ENCODE measurements at places on chromosomes 2 and 18. TPM values are rescaled to one million over a fixed set of nuclear protein-coding genes. Genes with fewer than 3 reads are reported as not detected.

DNA sequence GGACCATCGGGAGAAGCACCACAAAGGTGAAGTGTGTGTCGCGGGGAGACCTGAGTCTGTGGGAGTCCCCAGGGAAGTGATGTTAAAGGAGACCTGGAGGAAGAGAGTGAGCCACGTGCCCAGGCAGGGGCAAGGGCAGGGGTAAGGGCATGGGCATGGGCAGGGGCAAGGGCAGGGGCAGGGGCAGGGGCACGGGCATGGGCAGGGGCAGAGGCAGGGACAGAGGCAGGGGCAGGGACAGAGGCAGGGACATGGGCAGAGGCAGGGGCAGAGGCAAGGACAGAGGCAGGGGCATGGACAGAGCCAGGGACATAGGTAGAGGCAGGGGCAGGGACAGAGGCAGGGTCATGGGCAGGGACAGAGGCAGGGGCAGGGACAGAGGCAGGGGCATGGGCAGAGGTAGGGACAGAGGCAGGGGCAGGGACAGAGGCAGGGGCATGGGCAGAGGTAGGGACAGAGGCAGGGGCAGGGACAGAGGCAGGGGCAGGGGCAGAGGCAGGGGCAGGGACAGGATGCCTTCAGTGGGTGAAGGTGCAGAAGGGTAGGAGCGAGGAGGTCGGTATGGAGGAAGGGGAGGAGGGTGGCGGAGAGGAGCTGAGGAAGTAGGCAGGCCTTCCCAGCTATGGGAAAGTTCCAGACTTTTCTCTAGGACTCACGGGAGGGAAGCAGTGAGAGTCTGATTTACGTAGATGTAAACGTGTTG, 33.3 kb downstream of the NTSR2 start:
- no peak for DNase-seq

DNA sequence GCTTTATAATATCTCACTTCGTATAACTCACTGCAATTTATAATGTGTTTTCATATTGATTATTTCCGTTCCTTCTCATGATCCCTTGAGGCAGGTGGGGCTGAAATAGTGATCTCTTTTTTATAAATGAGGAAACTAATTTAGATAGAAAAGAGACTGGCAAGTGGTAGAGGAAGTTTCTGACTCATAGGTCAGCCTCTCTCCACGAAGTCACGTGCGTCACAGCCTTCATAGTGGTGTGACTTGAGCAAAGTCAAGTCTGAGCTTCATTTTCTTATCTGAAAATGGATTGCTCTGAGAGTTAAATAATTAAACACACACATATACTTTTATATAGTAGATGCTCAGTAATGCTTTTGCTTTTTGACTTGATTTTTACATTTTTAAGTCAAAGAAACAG, 19.9 kb downstream of the ABCG5 start:
- no peak for DNase-seq

- no peak for DNase-seq
Observed at GRCh38 chr2:4962419-4962818, 729.8 kb upstream of the SOX11 start.

- DNase-seq: no peak
Observed at GRCh38 chr2:27863146-27863545, 27.0 kb downstream of the RBKS start.

GRCh38 chr18:8366656-8367055, 242.6 kb upstream of the RAB12 start:
- no peak for DNase-seq

DNA sequence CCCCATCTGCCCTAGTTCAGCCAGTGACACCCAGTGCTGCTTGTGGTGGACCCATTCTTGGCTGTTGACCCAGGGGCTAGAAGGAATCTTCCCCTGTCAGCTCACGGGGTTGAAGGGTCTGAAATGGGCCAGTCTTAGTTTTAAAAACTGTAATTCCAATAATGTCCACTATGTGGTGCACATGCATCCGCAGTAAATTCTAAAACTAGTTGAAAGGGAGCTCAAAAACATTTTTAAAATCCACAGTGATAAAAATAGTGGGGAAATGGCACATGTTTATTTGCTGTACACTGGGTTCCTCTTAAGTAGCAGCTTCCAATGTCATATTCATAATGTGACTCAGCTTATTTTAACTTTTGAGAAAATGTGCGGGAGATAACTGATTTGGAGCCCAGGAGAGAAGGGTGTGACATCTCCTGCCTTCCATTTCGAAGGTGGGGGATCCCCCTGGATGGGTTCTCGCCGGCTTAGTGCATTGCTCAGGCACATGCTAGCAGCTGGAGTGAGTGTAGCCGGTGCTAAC, 32.8 kb downstream of the GRHL1 start:
- DNase-seq: no peak

DNA sequence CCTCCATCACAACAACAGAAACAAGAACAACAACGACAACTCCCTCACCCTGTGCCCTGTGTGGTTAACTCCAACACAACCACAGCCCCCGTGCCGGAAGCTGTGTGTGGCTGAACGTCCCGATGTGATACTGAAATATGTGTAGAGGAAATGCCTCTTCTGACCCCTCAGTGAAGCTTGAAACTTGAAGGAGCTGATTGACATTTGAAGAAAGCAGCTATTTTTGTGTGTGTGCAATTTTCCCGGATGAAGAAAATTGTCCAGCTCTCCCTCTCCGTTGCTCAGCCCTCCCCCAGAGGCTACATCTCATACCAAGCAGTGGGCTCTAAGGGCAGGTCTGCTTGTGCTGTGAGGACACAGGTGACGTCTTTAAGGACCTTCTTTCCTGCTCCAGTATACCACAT, 173.8 kb downstream of the ICOS start:
- no peak for DNase-seq

GRCh38 chr2:213320604-213321003, 36.3 kb downstream of the SPAG16 start:
- DNase-seq: no peak

The FBLN7 gene
- total RNA-seq: 4.0 TPM

- no peak for DNase-seq
Observed at GRCh38 chr2:168528469-168528868, 72.4 kb downstream of the CERS6 start.

The STARD6 gene
- total RNA-seq: not detected

All from prostate gland (tissue), 2 donors.